Body of pancreas (tissue), 4 donors: ENCODE measurements at places on chromosomes 6 and 20. TPM values are rescaled to one million over a fixed set of nuclear protein-coding genes. Genes with fewer than 3 reads are reported as not detected.
A peak's percentile ranks its signal among the peaks of the same experiment; 100 is the strongest.

GRCh38 chr20:29443819-29444218, 1813.6 kb upstream of the DEFB115 start:
- DNase-seq, result no peak

GRCh38 chr6:110882274-110882619, 7.7 kb downstream of the AMD1 start:
- no peak for DNase-seq

- no peak for DNase-seq
Measured at GRCh38 chr6:109002882-109003281, 91.8 kb downstream of the SESN1 start.

GRCh38 chr6:144193181-144193580, 42.9 kb downstream of the STX11 start:
- DNase-seq, result no peak

GRCh38 chr6:147895272-147895671, 386.8 kb downstream of the SAMD5 start:
- DNase-seq, result no peak

DNA sequence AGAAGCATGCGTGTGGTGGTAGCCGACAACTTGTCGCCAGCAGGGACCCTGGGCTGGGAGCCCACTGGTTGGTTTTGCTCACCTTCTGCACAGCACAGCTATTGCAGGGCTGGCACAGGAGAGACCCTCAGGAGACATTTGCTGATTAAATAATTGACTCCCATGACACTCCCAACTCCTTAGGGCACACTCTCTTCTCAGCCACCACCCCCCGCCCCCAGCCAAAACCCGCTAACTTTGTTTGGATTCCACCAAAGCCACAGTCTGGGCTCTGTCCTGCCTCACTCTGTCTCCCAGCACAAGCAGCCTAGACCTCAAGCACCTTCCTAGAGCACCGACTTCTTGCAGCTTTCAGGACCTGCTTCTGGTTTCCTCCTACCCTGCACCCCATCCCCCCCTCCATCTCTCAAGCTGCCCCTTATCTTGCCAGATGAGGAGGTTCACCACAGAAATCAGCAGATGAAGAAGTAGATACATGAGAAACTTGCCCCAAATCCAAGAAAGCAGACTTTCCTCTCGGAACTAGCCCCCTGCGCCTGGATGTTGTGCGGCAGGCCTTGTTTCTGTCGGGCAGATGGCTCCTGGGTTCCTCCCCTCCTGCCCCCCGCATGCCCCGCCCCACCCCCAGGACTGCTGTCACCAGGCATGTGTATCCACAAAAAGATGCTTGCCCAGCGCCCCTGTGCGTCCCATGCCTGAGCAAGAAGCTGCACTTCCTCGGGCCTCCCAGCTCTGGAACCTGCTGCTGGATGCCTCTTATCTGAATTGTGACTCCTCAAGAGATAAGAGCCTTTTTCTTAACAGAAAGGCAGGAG, 35.0 kb upstream of the CD93 start:
- no peak for DNase-seq

- DNase-seq, result no peak
Measured at GRCh38 chr6:35167505-35167904, 26.4 kb upstream of the TCP11 start.

DNA sequence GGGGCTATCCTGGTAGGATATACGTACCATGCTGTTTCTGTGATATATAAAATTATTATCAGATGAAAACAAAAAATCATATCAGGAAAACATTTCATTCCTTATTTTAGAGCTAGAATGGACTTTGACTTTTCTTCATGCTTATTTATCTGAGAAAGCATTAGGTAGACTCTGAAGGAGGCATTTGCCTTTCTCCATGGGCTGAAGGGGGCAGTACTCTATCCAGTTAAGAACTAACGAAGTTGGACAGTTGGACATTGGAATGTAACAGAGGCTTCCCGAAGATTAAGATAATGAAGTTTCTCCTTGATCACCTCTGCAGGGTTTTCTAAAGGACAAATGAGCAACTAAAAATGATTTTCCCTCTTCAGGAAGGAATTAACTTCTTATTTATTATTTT, 233.9 kb downstream of the SAMD5 start:
- no peak for DNase-seq

- no peak for DNase-seq
Measured at GRCh38 chr20:53195876-53196610, 223.9 kb downstream of the TSHZ2 start.

DNA sequence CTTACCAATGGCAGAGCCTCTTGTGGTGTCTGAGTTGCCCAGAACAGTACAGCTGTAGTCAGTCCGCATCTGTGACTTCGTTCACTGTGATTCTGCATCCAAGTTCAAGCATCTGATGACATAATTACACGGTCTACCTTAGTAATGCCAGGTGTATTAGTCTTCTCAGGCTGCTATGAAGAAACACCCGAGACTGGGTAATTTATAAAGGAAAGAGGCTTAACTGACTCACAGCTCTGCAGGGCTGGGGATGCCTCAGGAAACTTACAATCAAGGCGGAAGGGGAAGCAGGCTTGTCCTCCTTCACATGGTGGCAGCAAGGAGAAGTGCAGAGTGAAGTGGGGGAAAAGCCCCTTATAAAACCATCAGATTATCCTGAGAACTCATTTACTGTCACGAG, 163.9 kb upstream of the SULF2 start:
- no peak for DNase-seq

- no peak for DNase-seq
Measured at GRCh38 chr6:137692806-137693205, 174.3 kb upstream of the TNFAIP3 start.

DNA sequence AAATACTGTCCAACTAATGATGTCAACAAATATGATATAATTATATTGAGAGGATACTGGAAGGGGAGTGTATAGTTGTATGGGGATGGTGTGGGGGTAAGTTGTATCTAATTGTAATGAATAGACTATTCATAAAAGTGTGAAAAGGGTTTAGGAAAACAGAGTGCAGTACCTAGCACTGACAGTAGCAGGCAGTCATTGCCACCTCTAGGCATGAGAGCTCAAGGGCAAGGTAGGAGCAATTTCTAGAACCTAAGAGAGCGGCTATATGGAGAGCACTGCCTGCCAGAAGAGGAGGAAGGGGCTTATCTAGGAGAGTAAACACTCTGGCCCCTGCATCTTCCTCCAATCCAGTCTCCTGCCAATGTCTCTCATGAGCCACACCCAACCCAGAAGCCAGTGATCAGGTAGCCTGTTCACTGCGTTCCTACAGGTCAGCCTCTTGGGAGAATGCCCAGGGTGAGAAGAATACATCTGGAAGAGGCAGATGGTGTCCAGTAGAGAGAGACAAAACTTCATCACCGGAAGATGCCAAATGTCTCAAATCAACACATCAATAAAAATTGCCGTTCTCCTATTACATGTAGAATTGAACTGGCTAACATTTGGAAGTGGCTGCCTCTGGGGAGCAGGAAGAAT, 200.0 kb downstream of the LY86 start:
- DNase-seq, result no peak

- peak; percentile 51 for DNase-seq
Measured at GRCh38 chr6:151325075-151326050, 66.0 kb downstream of the ZBTB2 start.

- no peak for DNase-seq
Measured at GRCh38 chr6:167907837-167908681, 81.3 kb downstream of the AFDN start.

DNA sequence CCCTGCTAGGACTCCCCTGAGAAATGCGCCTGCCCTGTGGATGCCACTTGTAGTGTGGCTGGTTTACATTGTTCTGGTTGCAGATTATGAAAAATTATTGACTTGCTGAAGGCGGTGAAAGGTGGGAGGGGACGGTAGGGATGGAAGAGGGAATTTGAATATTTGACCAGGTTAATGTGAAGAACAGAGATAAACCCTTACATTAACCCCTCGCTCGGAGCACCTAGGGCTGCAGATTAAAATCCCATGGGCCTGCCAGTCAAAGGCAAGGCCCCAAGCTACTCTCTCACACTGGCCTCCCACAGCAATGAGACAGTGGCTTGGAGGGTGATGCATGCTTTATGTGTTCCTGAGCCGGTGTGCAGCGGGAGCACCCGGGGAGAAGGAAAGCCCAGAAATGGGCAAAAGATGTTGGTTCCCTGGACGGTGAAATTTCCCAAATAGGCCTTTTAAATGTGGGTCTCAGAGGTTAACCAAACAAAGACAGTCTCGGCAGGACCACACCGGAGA, 2.5 kb downstream of the FOXF2 start:
- no peak for DNase-seq

GRCh38 chr6:33075568-33076405, at the start of gene HLA-DPB1:
Gene HLA-DPB1, plus strand, starts transcription at chr6:33075990. Its CDS starts 52 bp downstream, at chr6:33076042.
- peak; percentile 51 for DNase-seq

- no peak for DNase-seq
Measured at GRCh38 chr6:22320750-22321149, 23.9 kb upstream of the PRL start.

- DNase-seq, result no peak
Measured at GRCh38 chr6:79079561-79080041, 1.5 kb upstream of the PHIP start.

- DNase-seq, result no peak
Measured at GRCh38 chr6:81693266-81693665, 59.2 kb downstream of the TENT5A start.

DNA sequence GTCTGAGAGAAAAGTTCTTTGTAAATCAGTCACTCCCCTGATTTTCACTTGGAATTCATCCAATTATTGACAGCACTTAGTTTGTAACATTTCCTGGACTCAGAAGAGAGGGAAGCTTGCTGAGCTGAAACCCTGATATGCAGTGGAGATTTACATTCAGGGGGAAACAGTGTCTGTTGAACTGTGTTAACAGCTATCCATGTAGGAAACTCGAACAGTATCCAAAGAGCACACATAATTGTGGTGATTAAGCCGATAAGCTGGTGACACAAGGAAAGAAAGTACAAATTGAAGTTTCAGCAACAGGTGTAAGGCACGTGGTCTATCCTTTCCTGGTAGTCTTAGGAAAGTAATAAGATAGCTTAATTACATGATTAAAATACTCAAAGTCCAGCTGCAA, 78.1 kb upstream of the FLRT3 start:
- no peak for DNase-seq

DNA sequence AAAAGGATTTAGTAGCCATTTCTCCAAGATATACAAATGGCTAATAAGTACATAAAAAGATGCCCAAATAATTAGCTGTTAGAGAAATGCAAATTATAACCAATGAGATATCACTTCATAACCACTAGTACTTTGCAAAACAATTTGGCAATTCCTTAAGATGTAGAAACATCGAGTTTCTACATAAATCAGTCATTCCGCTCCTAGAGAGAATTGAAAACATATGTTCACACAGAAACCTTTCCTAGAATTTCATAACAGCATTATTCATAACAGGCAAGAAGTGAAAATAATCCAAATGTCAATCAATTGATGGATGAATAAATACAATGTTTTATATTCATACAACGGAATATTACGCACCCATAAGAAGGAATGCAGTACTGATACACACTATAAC, 20.5 kb upstream of the NT5E start:
- DNase-seq, result no peak

- DNase-seq, result no peak
Measured at GRCh38 chr6:22049002-22049401, 247.8 kb downstream of the PRL start.

GRCh38 chr6:33875141-33875581, 71.4 kb upstream of the MLN start:
- DNase-seq, result no peak

DNA sequence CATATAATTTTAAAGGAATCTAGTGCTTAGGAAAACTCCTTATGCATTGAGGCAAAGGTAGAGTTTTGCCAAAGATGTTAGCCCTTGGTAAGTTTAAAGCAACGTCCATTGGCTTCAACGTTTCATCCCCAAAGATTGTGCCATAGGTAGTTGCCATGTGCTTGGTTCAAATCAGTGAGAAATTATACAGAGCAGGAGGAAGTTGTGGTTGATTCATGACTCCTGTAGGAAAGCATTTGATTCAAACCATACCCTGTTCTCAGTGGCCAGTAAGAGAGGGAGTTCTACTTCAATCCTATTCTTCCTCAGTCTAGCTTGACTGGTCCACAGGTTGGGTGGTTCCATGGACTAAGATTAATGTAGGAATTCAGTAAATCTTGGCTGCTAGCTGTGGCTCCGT, 535.6 kb downstream of the QKI start:
- DNase-seq, result no peak

- DNase-seq, result no peak
Measured at GRCh38 chr6:159826968-159827647, 27.0 kb downstream of the PNLDC1 start.

GRCh38 chr6:105986998-105987397, 99.1 kb upstream of the PRDM1 start:
- no peak for DNase-seq

DNA sequence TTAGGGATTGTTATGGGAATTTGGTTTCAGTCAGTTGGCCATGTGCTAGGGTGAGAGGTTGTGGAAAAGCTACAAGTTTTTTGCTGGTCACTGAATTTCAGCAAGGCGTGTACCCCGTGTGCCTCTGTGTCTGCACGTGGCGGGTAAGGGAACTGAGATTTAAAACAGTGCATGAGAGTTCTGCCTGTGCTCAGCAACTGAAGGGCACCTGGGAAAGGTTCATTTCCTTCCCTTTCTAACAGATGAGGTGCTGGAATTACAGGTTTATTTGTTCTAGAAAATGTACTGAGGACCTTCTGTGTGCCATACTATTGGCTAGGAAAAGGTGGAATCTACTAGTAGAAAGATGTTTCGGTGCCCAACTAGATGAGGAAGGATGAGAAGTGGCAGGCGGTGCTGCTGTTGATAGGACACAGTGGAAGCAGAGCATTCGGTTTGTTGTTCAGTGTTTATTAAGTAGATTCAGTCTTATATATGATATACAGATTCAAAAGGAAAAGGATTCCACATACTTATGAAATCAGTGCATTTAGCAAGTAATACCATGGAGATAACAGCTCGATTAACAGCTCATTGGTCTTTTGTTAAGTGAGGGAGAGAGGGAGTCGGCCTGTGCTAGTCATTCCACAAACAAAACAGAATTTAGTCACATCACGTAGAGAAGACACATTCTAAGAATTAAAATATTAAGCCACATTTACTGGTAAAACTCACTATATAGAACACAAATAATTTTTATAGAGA, 84.7 kb downstream of the ASXL1 start:
- DNase-seq, result no peak

RRAGD gene
- total RNA-seq, result 9.2 TPM

PRKN gene
- 6.7 TPM for total RNA-seq

GPRC6A gene
- total RNA-seq, result not detected

ELOVL4 gene
- 0.52 TPM for total RNA-seq

IL20RA gene
- 23.7 TPM for total RNA-seq

TNFRSF6B gene
- 9.9 TPM for total RNA-seq

MACROD2 gene
- total RNA-seq, result 8.3 TPM

BHLHE23 gene
- not detected for total RNA-seq

MCHR2 gene
- not detected for total RNA-seq

TCF15 gene
- total RNA-seq, result not detected

TPD52L2 gene
- 47.1 TPM for total RNA-seq

DBNDD2 gene
- 10.5 TPM for total RNA-seq

ZC2HC1B gene
- total RNA-seq, result not detected

SLC17A9 gene
- 4.9 TPM for total RNA-seq
